Fibroblast of gingiva (primary cell): ENCODE measurements at places on chromosomes 7 and 10.

DNA sequence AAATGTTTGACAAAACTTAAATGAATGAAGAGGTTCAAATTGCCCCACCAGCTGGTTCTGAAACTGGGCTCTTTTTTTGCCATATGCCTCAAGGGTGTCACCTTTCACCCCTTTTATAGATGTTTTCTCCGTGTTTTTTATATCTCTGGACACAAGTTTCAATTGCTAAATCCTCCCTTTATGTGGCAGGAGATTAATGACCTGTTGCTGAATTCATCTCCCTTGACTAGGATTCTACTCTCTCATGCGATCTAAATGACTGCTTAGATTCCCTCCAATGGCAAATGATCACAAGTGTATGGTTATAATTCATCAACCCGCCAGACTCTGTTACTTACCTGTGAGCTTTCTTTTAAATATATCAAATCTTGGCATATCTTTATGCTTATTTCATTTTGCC lies 677.0 kb upstream of the POT1 start:
- DNase-seq = no peak

GRCh38 chr7:87564296-87564963 lies 36.3 kb downstream of the ABCB1 start:
- no peak for DNase-seq

DNA sequence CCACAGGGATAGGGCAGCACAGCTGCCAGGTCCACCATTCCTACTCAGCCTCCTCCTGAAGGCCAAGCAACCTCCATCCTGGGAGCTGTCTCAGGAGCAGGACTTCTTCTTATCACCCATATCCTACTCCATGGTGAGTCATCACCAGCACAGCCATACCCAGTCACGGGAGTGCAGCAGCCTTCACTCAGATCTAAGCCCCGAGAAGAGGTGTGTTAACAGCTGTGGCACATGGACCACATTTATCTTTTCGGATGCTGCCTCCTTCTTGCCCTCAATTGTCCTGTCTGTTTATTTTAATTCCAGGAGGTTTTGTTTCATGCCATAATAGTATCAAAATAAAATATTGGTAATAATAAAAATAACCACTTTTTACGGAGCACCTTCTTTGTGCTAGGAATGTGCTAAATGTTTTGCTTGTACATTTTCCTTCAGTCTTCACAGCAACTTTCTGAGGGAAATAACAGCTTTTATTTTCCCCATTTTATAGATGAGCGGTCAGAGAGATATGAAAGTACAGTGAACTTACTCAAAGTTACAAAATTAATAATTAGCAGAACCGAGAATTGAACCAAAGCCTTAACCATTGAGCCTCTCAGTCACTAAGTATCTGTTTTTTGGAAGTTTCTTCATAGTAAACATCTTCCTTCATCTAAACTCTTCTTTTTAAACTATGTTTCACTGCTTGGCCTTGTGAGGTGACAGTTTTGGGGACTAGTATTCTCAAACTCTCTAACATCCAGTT lies 2.5 kb upstream of the KEL start:
- DNase-seq = no peak

GRCh38 chr10:110409926-110410325 lies 87.8 kb upstream of the DUSP5 start:
- no peak for DNase-seq

GRCh38 chr7:25804154-25804553 lies 347.8 kb upstream of the NFE2L3 start:
- no peak for DNase-seq

- DNase-seq = no peak
Observed at GRCh38 chr7:70177166-70177565, 578.9 kb downstream of the AUTS2 start.

- DNase-seq = peak; percentile 9
Observed at GRCh38 chr10:32189400-32190084, 133.3 kb upstream of the KIF5B start.
